ENCODE measurements at places on chromosomes 7 and 10. TPM values are rescaled to one million over a fixed set of nuclear protein-coding genes. Genes with fewer than 3 reads are reported as not detected.

RBM20 gene
- total RNA-seq = 1.0 TPM

SPDYE6 gene
- not detected for total RNA-seq

TUBAL3 gene
- not detected for total RNA-seq

TRIM74 gene
- not detected for total RNA-seq

GRCh38 chr7:3747467-3747866 is 446.4 kb downstream of the SDK1 start:
- DNase-seq = no peak

- DNase-seq = no peak
Measured at GRCh38 chr7:44074349-44074695, 8.0 kb downstream of the POLM start.

DNA sequence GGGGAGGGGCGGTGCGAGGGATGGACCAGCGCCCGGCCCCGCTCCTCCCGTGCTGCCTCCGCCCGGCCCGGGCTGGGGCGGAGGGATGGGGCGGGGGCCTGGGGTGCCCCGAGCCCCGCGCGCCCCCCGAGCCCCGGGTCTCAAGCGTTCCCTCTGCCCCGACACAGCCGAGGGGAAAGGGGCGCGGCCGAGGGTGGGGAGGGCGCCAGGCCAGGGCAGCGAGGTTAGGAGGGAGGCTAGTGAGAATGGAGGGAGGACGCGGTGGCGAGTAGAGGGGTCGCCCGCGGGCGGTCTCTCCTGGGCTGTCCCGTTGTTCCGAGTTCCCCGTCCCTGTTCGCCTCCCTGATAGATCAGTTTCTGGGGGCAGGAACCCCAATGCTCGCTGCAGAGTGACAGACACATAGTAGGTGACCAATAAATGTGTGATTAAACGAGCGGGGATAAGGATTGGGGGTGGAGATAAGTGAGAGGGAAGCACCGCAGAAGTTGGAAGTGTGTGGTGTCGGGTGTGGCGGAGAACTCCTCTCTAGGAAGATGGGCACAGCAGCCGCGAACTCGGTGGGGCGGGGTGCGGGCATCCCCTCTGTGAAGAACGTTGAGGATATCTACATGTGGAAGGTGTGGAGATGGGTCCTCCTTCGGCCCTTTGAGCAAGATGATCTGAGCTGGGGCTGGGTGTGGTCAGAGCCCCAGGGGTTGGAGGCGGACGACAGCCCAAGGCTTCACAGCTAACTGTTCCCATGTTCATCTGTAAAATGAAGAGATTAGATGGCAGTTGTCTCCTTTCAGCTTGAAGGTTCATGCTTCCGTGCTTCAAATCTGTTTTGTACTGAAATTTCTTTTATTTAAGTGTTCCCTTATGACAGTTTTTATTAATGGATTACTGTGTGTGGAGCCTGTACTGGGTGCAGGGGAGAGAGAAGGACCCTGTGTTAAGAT is 580 bp downstream of the ZNF775 start:
- no peak for DNase-seq

DNA sequence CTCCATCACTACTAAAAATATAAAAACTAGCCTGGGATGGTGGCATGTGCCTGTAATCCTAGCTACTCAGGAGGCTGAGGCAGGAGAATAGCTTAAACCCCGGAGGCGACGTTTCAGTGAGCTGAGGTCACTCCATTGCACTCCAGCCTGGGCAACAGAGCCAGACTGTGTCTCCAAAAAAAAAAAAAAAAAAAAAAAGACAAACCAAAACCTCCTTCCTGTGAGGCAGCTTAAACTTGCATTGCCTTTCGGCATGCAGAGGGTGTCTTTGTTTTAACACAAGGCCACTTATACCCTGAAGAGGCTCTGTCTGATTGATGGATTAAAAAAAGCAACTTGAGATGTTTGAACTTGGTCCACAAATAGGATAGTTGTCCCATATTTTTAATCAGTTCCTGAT is 128.4 kb upstream of the RSU1 start:
- DNase-seq = peak; percentile 70

GRCh38 chr10:36188080-36188453 is 546.0 kb upstream of the FZD8 start:
- no peak for DNase-seq

Data from SK-MEL-5 (cell line).